ENCODE measurements at places on chromosomes 5 and 9.

DNA sequence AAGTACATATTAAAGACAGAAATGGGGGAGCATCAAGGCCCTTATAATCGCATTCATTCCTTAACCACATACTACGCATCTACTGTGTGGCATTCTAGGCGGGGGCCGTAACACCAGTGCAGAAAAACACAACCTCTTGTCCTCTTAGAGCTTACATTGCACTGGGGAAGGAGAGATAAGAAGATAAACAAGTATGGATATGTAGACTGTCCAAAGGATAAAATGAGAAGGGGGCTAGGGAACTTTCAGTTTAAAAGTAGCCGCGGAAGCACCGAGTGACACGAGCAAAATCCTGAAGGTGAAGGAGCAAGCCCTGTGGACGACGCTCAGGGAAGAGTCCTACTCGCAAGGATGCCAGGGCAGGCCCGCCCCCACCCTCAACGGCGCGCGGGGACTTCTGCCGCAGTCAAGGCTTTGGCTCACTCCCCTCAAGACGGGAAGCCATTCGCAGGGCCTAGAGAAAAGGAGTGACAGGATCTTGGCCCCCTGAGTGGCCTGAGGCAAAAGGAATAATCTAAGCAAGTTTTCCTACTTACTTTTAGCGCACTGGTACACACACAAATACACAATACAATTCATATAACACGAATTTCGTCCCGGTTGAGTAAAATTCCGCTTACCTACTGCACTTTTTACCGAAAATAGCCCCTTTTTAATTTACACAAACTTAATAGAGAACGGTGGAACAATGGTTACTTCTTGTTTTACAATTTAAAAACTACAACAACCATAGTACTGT lies 1.3 kb upstream of the NIPBL start:
- DNase-seq = no peak

- no peak for DNase-seq
Measured at GRCh38 chr5:43006424-43007202, 33.5 kb downstream of the ANXA2R start.

- no peak for DNase-seq
Measured at GRCh38 chr5:40796487-40796889, 1.7 kb downstream of the PRKAA1 start.

- DNase-seq = no peak
Measured at GRCh38 chr5:115459855-115460341, 84.7 kb downstream of the FEM1C start.

DNA sequence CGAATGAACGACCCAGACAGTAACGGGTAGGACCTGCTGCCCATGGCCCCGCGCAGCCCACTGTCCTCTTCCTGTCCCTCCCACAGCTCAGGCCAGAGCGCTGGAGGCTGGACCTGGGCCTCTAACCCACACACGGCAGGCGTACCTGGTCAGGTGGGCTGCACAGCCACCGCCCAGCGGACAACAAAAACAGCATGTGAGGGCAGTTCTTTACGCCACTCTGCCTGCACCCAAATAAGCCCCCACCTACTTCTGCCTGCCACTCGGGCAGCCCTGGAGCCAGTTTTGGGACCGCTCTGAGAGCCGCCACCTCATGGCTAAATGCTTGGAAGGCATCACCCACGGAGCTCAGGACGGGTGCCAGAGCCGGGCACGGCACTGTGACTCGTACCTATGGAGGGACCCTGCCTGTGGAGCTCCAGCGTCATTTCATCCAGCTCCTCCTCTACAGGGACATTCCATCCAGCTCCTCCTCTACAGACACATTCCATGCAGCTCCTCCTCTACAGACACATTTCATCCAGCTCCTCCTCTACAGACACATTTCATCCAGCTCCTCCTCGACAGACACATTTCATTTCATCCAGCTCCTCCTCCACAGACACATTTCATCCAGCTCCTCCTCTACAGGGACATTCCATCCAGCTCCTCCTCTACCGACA lies 18.9 kb downstream of the CLPTM1L start:
- no peak for DNase-seq

DNA sequence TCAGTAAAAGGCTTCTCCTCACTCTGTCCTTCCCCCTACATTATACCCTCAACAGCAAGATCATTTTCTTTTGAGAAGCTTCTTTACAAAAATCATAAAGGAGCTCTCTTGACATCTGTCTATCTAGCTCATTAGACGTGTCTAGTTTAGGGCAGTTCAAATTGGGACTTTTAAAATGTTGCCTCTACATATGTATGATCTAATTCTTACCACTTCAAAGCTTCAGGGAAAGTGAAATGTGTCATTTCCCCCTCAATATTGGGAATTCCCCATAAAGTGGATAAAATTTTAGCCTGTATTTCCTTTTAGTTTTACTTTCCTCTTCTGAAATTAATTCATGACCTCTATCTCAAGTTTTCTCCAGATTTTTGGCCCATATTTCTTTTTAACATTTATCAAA lies 323.7 kb downstream of the ARRDC3 start:
- DNase-seq = no peak

DNA sequence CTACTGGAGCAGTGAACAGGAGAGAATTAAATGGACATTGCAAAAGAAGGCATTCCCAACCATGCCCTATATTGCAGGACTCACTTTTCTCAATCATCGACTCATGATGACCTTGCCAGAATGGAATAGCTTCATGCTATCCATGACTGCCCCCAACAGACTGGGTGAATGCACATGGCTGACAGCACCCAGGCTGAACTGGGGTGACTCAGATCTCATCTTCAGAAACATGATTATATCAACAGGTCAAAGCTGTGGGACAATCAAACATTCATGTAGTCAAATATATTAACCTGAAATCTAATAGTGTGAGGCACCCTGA lies 34.7 kb upstream of the MIER3 start:
- no peak for DNase-seq

DNA sequence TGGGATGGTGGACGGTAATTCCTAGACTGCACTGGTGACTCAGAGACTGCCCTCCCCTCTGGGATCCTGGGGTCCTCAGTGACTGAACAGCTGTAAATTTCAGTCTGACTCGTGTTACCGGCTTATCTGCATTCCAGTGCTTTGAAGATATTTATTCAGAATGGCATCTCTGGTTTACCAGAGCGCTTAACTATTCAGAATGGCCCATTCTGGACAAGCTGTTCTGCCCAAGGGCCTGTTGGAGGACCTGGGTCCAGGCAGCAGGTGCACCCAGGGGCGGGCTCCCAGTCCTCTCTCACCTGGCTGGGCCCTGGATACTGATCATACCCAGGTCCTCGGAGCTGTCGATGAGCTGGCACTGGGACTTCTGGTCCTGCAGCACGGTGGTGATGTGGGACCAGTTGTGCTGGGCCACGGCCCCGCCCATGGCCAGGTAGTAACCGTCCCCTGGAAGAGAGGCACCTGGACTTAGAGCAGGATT lies 48.0 kb downstream of the SARDH start:
- no peak for DNase-seq

DNA sequence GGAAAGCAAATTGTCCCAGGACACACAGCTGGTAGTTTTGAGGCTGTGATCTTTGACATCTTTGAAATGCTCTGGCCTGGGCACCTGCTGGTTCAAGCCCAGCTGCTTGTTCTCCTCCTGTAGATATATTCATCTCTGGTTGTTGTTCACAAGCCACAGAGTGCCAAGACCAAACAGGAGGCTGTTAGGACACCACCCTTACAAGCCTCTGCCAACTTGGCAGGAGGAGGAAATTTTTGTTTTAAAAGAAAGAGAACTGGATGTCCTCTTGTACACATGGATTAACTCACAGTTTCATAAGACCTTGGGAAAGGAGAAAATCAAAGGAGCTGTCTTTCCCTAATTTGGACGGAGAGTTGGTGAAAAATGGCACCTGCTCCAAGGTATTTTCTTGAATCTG lies 8.5 kb upstream of the ZFP62 start:
- DNase-seq = no peak

Data from NCI-H1092 (cell line).